Right cardiac atrium (tissue), 5 donors: ENCODE measurements at places on chromosomes 6 and 20. TPM values are rescaled to one million over a fixed set of nuclear protein-coding genes. Genes with fewer than 3 reads are reported as not detected.

EYA4 gene
- polyA plus RNA-seq = 4.3 TPM

RIMS4 gene
- 0.38 TPM for polyA plus RNA-seq

ATXN1 gene
- 11.8 TPM for polyA plus RNA-seq

C20orf204 gene
- 0.36 TPM for polyA plus RNA-seq

CPNE5 gene
- polyA plus RNA-seq = 27.5 TPM
